ENCODE measurements at places on chromosomes 3 and 15.

GRCh38 chr15:77623755-77624524 is 8.8 kb downstream of the LINGO1 start:
- no peak for DNase-seq

DNA sequence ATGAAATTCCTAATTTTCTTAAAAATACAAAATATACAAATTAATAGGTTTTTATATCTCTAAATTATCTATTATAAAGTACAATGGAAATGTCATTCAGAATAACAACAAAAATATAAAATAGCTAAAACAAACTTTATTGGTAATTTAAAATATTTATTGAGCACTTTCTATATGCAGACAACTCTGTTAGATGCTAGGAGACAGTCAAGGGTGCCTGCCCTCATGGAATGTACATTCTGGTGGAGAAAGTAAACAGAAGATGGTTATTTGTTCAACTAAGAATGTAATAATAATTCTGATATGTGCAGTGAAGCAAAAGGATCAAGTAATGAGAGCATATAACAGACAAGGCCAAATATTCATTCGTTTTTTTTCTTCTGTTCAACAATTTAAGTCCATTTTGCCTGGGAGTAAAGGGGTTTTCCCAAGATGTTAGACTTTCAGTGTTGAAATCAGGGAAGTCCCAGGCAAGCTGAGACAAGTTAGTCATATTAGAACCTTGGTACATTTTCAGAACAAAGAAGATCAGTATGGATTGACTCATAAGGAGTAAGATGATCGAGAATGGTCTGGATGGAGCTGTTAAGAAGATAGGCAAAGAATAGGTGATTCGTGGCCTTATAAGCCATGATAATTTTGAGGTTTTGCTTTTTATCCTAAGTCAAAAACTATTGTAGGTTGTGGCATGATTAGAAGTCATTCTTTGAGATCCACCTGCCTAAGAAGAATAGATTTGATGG is 150.2 kb upstream of the MLF1 start:
- DNase-seq = no peak

DNA sequence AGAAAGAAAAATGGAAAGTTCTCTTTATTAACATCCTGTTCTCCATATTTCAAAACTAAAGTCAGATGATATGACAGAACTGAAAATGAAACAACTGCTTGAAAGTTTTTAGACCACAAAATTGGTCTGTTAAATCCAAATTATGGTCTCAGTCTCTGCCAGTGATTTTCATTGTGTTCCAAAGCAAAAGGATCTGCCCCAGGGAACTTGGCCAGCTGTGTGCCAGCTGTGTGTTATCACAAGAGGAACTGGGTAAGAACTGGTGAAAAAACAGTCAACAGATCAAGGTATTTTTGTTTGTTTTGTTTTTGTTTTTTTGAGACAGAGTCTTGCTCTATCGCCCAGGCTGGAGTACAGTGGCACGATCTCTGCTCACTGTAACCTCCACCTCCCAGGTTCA is 323.3 kb downstream of the CTNNB1 start:
- DNase-seq = no peak

- DNase-seq = no peak
Observed at GRCh38 chr15:39365161-39365560, 215.7 kb upstream of the THBS1 start.

- DNase-seq = no peak
Observed at GRCh38 chr3:110680450-110680849, 391.2 kb upstream of the NECTIN3 start.

DNA sequence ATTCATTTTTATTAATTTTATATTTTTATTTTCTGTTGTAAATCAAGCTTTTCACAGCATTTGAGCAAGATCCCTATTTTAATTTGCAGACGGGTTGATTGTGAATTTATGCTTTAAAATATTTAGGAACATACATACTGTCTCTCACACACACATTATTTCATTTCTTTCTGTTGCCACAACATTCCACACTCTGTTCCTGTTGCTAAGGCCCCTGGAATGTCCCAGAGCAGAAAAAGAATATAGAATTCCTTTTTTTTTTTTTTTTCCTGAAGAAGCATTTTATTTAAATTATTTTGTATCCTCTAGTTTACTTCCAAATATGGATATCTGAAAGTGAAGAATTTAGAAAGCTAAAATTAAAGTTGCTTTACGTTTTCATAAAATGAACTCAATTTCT is 36.8 kb upstream of the SCAANT1 start:
- DNase-seq = no peak

GRCh38 chr3:173938616-173939015 is 541.1 kb downstream of the NLGN1 start:
- no peak for DNase-seq

GRCh38 chr15:81026836-81027599 is 26.3 kb downstream of the TLNRD1 start:
- DNase-seq = no peak

GRCh38 chr3:187186801-187187421 is 10.4 kb upstream of the RTP1 start:
- no peak for DNase-seq

DNA sequence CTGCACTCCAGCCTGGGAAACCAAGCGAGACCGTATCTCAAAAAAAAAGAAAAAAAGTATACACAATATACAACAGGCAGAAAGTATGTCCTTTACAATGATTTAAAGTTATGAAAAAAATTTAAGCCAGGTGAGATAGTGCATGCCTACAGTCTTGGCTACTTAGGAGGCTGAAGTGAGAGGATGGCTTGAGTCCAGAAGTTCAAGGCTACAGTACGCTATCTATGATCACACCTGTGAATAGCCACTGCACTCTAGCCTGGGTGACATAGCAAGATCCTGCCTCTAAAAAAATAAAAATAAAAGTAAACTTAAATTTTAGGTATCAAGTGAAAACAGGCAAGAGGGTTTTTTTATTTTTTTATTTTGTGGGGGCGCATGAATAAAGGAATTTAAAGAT is 3.1 kb upstream of the KNSTRN start:
- no peak for DNase-seq

DNA sequence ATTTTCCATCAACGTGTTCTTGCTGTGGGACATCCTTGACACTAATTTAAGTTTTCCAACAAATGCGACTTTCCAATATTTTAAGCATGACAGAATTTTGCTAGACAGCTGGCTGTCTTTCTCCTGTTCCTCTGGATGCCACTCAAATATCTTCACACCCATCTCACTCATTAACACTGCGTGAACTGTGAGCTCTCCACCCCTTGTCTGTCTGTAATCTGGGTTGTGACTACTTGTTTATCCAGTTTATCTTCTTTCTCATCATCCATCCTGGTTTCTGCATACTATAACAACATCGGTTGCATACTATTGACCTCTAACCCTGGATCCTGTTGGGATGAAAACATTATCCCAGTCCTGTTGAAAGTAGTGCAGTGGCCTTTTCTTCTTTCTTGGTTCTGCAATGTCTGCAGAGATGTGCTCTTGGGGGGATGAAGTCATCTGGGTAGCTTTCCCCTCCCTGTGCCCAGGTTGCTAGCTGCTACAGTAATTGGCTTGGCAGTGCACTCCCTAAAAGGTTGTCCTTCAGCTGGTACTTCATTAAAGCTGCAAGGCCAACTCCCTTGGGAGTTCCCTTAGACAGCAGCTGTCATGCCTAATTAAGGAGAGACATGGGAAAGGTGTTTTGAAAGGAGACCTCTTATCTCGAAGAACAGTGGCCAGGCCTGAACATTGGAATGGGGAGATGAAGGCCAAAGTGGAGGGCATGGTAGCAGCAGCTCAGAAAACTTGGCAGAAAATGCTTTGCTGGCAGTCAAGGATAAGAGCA is 24.7 kb downstream of the KAT2B start:
- no peak for DNase-seq

DNA sequence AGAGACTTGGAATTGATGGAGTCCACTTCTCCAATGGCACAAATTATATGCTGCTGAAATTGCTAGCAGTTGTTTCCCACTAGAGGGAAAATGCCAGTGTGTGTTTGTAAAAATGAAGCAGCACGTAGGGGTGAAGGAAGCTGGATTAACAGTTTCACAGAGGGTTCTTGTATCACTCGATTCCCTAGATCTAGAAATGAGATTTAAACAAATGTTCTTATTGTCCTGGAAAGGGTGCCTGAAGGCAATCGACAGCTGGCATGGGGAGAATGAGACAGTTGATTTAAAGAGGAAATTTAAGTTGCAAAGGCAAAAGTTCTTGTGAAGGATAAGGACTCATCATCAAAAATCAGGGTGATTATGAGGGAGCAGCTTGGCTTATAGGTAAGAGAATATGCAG is 234.8 kb upstream of the ARPP21 start:
- no peak for DNase-seq

GRCh38 chr3:49566312-49566711 is 12.0 kb downstream of the BSN start:
- no peak for DNase-seq

DNA sequence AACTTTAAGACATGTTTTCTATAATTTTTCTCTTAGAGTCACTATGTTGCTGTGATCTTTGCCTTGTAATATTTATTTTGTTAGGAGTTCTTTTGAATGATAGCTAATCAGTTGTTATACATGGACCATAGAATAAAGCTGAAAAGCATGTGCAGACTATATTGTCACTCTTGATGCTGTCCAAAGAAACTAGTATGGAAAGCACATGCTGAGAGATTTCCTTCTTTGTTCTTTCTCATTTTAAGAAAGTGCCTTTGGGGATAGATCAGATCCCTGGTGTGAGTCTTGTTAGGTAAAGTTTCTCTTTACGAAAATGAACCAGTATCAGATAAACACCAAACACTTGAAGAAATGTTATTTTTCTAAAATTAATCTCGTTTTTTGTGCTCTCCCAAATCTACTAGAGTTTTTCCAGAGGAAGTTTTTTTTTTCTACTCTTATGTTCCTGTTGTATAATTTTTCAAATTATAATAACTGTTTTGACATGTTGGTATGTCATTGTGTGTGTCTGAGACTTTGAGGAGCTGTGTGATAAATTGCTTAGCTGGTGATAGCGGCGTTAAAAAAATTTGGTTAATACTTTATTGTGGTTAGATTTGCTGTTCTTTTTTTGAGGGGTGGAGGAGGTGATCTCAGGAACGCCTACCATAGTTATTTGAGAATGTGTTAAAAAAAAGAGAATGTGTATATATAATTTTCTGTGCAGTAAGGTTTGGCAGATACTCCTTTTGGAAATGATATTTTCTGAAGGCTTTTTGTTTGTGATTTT is 2.2 kb downstream of the PIAS1 start:
- no peak for DNase-seq

DNA sequence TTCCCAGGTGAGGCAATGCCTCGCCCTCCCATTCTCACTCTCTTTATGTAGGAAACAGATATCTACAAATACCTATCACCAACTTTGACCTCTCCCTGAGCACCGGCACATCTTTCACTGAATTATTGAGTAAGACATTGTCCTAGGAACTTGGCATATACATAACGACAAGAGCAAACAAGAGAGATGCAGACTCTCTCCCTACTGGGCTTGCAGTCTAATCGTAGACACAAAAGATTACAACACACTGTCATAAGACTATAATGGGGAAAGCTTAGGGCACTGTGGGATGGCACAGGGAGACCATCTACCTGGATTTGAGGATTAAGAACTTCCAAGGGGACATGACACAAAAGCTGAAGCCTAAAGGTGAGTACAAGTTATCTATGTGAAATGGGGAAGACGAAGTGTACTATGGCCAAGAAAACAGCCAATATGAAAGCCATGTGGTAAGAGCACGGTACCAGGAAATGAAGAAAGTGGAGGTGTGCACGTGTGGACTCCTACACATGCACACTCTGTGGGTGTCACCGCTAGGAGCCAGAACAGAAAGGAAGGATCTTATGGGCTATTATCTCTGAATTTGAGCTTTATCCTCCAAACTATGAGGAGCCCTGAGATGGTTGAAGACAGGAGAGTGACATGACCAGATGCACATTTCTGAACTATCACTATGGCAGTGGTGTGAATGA is 218.8 kb upstream of the STRIT1 start:
- DNase-seq = no peak

DNA sequence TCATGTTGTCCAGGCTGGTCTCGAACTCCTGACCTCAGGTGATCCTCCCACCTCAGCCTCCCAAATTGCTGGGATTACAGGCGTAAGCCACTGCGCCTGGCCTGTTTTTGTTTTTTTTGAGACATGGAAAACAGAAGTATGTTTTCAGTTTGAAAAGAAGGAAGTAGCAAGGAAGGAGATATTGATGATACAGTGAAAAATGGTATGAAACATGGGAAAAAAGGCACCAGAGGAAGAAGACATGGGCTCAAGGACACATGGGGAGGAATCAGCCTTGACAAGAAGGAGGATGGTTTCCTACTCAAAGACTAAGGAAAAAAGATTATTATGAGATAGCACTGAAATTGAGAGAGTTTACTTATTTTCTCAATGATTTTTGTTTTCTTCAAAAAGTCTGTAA is 30.7 kb downstream of the FMN1 start:
- no peak for DNase-seq

- no peak for DNase-seq
Observed at GRCh38 chr15:80246425-80246894, 5.6 kb downstream of the CTXND1 start.

- no peak for DNase-seq
Observed at GRCh38 chr3:57810048-57810447, 53.9 kb downstream of the SLMAP start.

DNA sequence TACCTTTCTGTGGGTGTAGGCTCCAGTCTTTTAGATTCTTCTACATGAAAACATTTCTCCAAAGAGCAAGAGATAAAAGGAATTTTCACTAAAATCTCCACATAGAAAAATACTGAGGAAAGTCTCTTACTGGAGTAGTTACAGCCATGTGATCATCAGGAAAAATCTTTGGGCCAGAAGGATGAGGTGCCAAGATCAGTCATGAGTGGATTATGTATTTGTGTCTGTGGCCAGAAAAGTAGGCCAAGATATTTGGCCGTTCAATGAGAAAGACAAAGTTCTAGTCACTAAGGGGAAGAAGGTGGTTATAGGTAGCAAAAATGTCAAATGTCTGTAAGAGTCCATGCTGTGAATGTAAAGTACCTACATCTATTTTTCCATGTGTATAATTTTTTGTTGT is 339.3 kb downstream of the NSUN3 start:
- DNase-seq = no peak

DNA sequence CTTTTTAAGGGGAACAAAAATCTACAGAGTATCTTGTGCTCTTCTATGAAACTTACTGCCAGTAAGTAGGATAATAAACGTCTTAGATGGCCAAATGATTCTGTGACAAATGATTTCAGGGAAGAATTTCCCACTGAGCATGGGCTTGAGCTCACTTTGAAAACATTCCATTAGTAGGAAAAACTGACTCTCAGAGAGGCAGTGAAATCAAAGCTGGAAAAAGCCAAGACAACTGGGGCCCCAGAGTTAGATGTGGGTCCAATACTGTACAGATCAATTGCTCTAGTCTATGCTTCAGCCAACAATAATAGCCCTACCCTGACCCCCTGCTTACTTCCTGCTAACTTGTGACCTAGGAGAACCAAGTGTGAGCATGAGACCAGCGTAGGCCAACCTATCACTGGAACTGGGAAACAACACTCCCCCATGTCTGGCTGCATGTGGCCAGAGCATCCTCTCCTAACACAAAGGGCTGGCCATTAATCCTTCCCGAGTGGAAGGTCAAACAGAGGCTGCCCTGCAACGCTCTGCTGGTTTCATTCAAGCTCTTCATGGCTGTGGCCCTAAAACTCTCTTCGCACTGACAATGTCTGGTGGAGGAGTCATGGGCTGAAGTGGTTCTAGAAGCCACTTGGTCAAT is 68.8 kb downstream of the FOXB1 start:
- no peak for DNase-seq
